Right cardiac atrium (tissue), 5 donors: ENCODE measurements at places on chromosomes 16 and 17.

- DNase-seq: peak; percentile 23
Measured at GRCh38 chr16:27841061-27841801, 222.3 kb downstream of the GSG1L start.

DNA sequence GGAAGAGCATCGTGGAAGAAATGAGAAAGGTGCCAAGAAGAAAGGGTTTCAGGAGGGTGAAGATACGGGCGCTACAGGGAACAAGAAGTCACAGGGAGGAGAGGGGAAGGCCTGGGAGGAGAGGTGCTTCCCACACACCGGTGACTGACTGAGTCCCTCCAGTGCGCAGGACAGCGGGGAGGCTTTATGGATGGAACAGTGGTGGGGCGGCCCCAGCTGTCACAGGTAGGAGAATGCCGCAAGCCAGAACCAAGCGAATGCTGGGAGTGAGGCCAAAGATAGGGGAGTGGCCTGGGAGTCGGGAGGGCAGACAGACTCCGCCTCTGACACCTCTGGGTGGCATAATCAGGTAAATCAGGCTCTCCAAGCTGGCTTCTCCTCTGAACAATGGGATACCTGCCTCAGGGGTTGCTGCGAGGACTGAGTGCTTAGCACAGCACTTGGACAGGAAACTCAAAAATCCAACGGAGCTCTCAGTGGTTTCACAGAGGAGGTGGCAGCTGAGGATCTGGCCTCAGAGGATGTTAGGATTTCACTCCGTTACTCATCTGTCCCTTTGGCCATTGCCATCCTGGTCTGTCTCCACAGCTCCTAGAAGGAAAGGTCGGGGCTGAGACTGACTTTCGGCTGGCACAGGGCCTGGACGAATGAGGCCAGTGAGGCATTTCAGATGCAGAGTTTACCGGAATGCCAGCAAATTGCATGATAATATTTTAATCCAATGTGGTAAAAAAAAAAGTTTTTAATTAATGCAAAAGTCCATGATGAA, 717 bp upstream of the CNP start:
- peak; percentile 80 for DNase-seq

DNA sequence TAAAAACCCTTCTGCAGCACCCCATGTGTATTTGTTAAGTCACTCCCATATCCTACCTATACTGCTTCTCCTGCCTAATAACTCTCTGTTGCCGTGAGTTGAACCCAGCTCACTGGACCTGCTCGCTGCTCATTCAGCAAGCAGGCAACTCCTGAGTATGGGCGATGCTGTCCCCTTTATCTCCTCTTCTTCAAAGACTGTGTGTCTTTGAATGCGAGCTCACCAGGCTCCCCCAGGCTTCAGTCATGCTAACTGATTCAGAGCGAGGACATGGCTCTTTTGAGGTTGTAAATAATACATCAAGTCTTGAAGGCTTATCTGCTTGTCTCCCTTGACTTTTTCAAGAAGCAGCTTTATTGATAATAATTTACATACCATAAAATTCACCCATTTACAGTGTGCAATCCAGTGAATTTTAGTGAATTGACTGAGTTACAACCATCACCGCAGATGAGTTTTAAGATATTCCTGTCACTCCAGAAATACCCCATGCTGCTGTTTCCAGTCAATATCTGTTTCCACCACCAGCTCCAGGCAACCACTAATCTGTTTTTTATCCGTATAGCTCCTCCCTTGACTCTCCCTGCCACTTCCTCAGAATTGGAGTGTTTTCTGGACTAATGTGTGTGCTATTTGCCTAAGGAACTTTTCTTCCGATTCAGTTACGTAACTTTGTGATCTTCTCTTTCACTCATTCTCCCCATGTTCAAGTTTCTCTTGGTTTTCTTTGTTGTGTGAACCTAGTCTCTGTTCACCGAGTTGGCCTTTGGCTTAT, 132.2 kb downstream of the SPECC1 start:
- no peak for DNase-seq

- peak; percentile 40 for DNase-seq
Measured at GRCh38 chr17:1298606-1299005, 19.1 kb downstream of the TRARG1 start.

DNA sequence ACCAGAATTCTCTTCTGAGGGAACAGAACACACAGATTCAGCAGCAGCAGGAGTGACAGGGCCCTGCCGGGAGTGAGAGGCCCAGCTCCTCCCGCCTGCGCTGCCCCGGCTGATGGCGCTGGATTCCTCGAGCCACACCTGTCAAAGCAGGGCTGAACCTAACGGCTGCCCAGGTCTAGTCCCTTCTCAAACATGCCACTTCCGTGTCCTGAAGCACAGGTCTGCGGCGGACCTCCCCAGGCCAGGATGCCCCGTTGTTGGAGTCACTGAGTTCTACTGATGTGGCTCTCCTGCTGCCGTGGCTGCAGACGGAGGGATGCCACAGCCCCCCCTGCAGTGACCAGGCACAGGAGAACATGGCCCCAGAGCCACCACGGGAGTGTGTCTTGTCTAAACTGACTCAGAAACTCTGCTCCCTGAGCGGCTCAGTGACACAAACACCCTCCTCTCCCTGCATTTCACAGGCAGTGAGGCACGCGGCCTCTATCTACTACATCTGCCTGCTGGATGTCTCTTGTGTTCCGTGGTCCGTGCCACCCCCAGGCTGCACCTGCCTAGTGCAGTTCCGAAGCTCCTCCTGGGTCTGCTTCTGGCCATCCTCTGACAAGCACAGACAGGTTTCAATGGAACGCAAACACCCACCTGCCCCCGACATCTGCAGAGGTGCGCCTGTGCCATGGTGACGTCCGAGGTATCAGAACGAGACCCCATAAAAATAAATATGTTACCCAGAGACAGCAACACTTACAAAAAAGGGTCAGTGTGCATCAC, 44.7 kb upstream of the DNAH17 start:
- DNase-seq: no peak

- peak; percentile 44 for DNase-seq
Measured at GRCh38 chr16:1791943-1792812, 1.3 kb downstream of the IGFALS start.

- DNase-seq: no peak
Measured at GRCh38 chr16:30406795-30407101, 658 bp upstream of the ZNF771 start.

DNA sequence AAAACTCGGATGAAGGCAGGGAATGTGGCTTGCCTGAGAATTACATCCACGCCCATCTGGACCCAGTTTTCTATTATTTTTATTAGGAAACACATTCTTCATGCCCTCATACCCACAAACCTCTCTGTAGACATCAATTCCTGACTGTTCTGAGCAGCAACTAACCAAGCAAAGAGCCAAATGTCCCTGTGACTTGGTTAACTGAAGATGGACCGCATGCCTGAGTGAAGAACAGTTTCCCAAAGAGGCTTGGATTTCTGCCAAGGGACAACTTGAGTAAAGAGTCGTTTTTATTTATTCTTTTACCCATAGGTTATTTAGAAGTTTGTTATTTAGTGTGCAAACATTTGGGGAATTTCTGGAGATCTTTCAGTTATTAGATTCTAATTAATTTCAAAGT, 259.8 kb downstream of the GRIN2A start:
- no peak for DNase-seq

- DNase-seq: no peak
Measured at GRCh38 chr16:10683170-10683569, 11.6 kb downstream of the TEKT5 start.

GRCh38 chr16:83914091-83914710, 15.3 kb downstream of the MLYCD start:
- DNase-seq: no peak

DNA sequence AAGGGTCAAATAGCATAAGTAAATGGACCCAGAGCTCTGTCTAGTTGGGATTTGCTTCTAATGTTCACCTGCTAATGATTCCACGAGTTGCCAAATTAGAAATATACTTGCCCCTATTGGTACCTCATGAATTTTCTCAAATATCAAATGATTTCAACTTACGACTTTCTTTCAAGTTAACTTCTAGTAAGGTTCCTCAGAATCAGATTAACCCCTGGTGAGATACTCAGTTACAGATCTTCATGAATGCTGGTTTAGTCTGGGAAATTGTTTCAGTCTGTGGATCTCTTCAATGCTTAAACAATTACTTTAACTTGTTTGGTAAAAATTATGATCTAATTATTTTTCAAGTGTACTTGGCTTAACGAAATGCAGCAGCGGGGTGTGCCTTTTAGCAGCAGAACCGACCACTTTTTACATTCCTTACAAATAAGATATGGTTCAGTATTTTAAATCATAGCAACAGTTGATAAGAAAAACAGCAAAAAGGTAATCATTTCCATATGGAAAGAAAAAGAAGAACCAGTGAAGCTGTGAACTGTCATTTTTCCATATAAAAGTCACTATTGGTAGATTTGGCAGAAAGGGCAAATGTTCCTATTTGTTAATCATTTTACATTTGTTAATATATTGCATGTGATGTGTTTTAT, 34.5 kb downstream of the TUBD1 start:
- no peak for DNase-seq

DNA sequence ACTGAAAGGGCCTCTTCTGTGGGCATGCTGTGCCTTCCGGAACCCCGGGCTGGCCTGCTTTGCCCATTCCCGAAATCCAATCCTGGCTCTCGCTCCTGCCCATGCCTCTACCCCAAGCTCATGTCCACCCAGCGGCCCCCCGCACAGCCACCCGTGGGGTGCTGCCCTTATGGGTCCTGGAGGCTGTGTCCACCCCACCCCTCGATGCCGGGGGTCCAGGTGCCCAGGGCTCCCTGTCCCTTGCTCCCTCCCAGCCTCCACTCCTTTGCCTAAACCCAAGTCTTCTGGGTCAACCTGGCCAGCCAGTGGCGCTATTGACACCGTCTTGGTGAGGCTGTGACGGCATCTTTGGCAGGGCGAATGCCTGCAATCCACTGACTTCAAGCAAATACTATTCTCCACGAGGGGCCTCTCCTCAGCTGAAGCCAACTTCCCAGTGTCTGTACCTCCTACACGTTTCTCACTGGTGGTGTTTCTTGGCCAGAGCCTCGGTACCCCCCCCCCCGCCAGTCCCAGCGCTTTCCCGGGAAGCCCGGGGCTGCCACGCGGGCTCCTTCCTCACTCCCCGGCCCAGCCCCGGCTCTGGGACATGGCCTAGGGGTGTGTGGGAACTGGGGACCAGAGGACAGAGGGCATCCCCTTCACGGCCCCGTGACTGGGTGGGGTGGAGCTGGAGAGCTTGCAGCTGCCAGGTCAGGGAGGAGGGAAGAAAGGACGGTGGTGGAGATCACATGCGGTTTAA, 12.2 kb upstream of the DUS1L start:
- peak; percentile 80 for DNase-seq

DNA sequence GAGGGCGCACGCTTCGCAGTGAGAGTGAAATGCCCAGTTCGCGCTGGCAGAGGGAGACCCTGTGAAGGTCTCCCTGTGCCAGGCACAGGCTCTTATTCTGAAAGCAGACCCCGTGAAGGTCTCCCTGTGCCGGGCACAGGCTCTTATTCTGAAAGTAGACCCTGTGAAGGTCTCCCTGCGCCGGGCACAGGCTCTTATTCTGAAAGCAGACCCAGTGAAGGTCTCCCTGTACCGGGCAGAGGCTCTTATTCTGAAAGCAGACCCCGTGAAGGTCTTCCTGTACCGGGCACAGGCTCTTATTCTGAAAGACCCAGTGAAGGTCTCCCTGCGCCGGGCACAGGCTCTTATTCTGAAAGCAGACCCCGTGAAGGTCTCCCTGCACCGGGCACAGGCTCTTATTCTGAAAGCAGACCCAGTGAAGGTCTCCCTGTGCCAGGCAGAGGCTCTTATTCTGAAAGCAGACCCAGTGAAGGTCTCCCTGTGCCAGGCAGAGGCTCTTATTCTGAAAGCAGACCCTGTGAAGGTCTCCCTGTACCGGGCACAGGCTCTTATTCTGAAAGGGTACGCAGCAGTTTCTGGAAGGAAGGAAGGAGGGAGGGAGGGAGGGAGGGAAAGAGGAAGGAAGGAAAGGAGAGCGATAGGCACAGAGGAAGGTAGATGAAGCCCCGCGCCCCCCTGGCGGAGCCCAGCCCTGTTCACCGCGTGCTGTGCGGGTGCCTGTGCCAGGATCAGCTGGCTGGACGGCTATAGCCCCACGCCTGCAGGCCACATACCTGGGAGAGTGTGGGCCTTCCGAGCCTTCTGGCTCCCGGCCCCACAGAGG, 55.3 kb downstream of the WDR45B start:
- peak; percentile 80 for DNase-seq

GRCh38 chr17:7841396-7841914, 7.4 kb downstream of the KDM6B start:
- peak; percentile 96 for DNase-seq

GRCh38 chr17:67421869-67422273, 44.8 kb downstream of the PITPNC1 start:
- no peak for DNase-seq

DNA sequence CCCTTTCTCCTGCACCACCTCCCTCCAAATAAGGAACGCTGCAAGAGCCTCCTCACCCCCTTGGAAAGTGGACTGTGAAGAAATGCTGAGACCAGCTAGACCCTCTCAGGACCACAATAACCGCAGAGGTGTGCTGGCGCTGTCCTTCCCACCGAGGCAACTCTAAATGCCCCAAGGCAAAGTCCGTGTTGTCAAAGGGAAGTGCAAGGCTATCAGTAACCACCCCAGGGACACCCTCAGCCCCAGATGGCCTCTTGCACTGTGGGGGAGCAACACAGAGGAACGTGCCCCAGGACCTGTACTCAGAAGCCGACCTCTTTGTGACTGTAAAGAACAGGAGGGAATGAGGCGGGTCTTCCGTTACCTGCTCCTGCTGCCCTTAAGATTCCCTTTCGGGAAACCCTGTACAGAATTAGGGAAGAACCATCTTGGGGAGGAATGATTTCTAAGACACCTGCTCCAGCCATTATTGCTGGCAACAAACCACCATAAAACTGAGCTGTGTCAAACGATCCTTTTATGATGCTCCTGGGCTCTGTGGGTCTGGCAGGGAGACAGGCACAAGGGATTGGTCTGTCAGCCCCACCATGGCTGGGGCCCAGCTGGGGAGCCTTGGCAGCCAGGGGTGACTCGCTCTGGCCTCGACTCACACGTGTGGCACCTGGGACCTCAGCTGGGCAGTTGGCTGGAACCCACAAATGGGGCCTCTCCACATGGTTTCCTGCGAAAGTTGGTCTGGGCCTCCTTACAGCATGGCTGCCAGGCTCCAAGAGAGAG, 14.6 kb upstream of the MED9 start:
- DNase-seq: no peak

- DNase-seq: no peak
Measured at GRCh38 chr17:57747221-57748017, 2.3 kb upstream of the CCDC182 start.

GRCh38 chr17:28004344-28004743, 38.1 kb upstream of the NLK start:
- DNase-seq: no peak

DNA sequence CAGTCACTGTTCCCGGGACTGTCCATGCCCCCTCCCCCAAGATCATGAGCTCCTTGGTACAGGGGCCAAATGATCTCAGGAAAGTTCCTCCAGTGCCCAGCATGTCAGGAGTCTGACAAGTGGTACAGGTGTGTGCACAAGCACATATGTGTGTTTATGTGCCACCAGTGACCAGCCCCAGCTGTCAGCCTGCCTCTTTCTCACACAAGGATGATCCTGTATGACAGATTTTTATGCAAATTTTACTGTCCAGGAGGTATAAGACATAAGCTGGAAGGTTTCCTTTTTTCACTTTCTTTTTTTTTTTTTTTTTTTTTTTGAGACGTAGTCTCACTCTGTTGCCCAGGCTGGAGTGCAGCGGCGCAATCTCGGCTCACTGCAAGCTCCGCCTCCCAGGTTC, 31.4 kb upstream of the GFOD2 start:
- DNase-seq: no peak
